Muscle of back (tissue), 13 donors: ENCODE measurements at places on chromosomes 7 and 10. TPM values are rescaled to one million over a fixed set of nuclear protein-coding genes. Genes with fewer than 3 reads are reported as not detected.

GRCh38 chr10:71233482-71233892 lies 21.1 kb downstream of the UNC5B start:
- peak; percentile 59 for DNase-seq

DNA sequence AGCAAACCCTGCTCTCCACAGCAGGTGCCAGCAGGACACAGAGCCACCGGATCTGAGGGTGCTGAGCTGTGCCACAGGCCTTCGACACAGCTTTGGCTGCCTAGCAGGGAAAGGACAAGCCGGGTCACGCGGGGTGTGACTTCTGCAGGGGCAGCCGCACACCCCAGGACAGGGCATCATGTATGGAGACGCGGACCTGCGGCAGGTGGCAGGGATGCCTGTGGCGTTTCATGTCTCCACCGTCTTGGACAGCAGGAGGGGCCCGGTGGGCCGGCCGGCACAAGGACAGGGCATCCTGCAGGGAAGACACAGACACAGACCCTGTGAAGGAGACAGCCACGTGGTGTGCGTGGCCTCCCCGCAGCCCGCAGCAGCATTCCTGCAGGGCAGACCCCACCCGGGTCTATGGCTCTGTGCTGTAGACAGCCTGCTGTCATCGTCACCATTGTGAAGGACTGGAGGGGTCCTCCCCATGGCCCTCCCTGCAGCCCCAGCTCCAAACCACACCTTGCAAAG lies 109.2 kb downstream of the PDGFA start:
- DNase-seq: no peak

DNA sequence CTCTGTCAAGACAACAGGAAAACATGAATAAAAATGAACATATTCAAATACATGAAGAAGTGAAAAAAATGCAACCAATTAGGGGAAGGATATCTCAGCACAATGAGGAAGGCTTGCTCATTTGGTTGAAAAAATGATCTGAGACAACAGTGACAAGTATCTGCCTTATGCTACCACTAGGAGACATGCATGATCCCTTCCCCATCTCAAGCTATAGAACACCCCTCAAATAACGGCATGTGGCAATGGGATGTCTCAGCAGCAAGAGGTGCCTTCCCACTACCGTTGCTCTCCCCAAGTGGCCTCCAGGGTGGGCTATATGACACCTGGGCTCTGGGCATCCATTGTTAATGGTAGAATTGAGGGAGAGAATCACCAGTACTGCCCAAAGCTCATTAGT lies 98.1 kb upstream of the RSU1 start:
- DNase-seq: no peak

DNA sequence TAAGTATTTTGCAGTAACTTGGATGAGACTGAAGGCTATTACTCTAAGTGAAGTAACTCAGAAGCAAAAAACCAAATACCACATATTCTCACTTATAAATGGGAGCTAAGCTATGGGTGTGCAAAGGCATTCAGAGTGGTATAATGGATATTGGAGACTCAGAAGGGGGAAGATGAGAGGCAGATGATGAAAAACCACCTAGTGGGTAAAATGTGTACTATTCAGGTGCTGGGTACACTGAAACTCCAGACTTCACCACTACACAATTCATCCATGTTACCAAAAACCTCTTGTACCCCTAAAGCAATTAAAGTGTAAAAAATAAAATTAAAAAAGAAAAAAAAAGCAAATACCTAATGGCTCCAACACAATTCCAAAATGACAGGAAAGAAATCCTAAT lies 351.7 kb downstream of the NXPH1 start:
- DNase-seq: no peak

DNA sequence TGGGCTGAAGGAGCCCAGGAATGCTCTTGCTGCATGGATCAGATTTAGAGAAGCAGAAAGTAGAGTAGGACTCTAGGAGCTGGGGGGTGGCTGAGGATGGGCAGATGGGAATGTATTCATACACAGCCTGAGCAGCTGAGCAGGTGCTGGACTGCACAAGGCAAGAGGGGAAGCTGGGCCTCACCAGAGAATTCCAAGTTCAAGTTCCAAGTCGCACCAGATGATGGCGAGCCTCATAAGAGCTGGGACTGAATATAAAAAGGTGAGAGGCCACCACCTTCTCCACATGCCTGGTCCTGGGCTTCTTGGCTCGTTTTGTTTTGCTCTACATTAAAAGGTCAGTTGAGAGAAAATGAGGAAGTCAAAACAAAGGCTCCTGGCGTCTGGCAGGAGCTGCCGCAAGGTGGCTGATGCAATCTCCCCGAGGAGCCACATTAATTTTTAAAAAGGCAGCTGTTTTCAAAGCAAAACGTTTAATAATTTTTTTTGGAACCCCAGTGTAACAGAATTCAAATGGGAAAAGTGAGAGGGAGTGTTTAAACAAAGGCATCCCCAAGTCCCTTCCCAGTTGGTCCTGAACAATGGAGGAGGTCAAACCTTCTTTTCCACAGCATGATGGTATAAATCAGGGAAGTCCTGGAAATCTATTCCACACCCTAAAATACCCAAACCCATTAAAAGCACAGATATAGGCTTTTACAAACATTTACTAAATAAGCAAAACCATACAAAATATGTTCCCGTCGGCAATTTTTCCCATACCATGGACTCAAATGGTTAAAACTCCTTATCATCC lies 9.5 kb downstream of the CYREN start:
- no peak for DNase-seq

GRCh38 chr7:108430664-108431063 lies 25.6 kb downstream of the NRCAM start:
- no peak for DNase-seq

- peak; percentile 42 for DNase-seq
These were observed 134.4 kb downstream of the ITGA8 start for GRCh38 chr10:15585303-15585715.

DNA sequence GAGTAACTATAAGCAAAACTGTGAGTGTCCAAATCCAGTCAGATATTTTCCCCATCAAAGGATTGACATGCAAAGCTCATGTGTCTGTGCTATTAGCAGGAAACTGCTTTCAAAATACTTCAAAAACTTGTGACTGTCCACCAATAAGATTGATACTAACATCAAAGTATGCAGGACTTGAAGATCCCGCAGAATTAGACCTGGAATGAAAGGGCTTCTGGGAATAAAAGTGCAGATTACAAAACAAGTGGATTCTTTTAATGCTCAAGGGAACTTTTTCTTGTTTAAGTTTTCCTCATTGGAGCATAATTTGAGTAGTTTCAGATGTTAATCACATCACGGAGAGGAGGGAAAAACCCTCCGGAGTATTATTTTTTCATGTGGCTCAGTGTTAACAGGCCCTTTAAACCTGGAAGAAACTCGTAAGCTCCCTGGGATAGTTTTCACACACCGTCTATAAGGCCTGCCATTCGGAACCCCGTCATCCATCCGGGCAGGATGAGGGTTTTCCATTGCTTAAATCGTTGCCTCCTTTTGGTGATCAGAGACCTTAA lies 33.9 kb upstream of the MKX start:
- peak; percentile 48 for DNase-seq

GRCh38 chr7:106392590-106392989 lies 107.8 kb upstream of the NAMPT start:
- no peak for DNase-seq

- DNase-seq: no peak
These were observed 7.3 kb downstream of the SMARCD3 start for GRCh38 chr7:151240942-151241754.

DNA sequence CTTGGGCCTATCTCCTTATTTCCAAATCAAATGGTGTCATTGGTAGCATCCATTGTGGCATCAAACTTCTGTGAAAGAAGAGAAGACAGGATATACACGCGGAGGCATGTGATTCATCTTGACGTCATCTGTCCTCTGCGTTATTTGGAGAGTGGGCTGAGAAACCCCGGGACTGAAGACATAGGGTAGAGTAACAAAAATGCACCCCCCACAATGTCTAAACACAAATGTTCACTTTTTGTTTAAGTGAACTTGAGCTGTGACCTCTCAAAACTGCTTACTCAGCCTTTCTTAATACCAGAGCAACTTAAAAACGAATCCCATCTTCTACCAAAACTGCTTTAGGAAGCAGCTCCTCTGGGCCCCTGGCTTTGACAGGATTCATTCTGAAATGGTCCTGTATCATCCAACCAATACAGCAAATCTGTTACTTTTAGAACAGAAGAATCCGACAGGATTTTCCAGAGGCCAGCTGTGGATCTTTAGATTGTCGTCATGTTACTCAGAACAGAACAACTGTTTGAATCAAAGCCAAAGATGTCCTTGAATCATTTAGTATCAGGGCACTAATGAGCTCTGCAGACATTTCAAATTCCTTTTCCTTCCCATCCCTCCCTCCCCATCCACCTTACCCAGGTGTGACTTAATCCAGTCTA lies 438.1 kb downstream of the SUGCT start:
- peak; percentile 21 for DNase-seq

GRCh38 chr10:118204292-118204943 lies 137.7 kb downstream of the FAM204A start:
- DNase-seq: no peak

DNA sequence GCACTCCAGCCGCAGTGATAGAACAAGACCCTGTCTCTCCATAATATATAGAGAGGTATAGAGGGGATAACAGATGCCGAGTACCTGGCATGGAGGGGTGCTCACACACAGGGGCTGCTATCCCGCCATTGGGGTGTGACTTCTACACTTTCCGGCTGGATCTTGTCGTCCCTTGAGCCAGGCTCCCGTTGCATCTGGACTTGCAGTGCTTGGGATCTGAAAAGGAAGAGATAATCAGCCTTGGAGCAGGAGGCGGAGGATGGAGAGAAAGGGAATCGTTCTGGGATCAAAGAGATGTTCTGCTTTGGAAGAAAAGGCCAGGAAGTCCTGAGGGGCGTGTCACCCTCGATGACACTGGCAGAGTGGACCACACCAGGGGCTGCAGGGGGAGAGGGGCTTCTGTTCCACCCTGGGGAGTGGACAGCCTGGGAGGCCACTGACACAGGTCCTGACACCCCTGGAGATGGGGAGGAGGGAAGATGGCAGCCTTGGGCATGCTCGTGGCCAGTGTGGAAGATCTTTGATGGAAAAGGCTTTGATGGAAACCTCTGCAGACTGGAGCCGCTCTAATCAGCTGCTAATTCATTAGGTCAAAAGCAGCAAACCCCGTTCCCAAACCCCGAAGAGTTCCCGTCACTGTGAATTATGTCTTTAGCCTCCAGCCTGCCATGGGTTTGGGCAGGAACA lies 85.1 kb downstream of the CARD11 start:
- no peak for DNase-seq

DNA sequence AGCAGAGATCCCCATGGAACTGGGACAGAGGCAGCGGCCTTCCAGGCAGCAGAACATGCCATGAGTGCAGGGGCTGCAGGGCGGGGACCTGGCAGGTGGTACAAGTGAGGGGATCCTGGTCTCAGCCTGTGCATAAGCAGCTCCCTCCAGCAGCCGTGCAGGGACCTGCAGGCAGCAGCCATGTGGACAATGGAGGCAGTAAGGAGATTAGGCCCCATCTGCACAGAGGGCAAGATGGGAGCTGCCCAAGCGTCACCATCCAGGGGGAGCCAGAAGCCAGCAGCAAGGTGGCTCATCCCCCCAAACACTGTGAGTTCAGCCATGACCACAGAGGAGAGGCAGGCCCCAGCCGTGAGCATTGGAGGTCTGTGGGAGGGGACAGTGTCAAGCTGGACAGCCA lies 3.1 kb downstream of the DDC start:
- DNase-seq: no peak

DNA sequence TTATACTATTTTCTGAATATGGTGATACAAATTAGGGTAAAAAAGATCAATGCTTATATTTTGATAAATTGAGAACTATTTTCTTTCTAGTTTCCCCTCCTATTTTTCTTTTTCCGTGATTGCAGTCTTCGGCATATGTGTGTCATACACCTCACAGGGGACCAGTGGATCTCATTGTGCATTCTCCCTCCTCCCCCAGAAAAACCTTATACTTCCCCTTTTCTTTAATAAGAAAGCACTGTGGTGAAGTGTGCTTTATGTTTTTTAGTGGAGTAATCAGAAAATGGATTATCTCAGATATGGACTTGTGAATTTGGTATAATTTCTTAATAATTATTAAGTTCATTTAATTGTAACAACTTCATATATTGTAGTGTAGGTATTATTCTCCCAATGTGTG lies 72.8 kb downstream of the BICC1 start:
- no peak for DNase-seq

GRCh38 chr7:30282735-30283134 lies 1.7 kb upstream of the ZNRF2 start:
- no peak for DNase-seq

DNA sequence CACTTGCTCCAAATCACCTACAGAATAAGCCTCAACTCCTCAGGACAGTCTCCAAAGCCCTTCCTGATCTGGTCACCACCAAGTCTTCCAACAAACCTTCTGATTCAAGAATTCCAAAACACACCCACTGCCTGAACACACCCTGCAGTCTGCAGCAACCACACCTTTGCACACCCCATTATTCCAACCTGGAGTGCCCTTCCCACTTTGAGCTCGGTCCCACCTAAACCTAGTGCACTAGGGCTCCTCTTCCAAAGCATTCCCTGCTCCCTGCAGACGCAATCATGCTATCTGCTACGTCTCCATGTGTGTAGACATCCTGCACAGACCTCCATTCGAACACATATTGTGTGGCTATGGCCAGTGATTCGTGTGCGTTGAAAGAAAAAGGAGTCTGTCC lies 289.3 kb downstream of the GRID1 start:
- DNase-seq: no peak

- DNase-seq: no peak
These were observed 1.2 kb downstream of the TECPR1 start for GRCh38 chr7:98250789-98251188.

DNA sequence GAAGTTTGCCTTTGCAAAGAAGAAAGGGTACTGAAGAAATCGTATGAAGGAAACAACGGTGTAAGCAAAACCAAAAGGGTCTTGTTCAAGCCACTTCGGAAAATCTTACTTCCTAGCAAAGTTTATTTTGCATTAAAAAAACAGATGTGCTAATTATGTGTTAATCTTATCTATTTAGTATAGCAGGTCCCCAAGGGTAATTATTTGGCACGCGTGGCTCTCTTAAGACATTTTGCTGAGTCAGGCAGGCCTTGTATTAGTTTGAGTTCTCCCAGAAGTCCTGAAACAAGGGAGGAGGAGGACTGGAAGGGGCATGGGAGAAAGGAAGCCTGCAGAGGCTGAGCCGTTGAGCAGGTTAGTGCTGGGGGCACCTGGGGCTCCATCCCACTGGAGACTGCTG lies 44.9 kb downstream of the TMEM178B start:
- no peak for DNase-seq

STAMBPL1 gene
- 9.6 TPM for polyA plus RNA-seq

CAMK2G gene
- 22.9 TPM for polyA plus RNA-seq

CDC14C gene
- polyA plus RNA-seq: not detected

DNAJB12 gene
- 21.3 TPM for polyA plus RNA-seq

MINDY4 gene
- 5.3 TPM for polyA plus RNA-seq

USP54 gene
- polyA plus RNA-seq: 28.3 TPM
